Fibroblast of pulmonary artery (primary cell): ENCODE measurements at places on chromosomes 2 and 18.

DNA sequence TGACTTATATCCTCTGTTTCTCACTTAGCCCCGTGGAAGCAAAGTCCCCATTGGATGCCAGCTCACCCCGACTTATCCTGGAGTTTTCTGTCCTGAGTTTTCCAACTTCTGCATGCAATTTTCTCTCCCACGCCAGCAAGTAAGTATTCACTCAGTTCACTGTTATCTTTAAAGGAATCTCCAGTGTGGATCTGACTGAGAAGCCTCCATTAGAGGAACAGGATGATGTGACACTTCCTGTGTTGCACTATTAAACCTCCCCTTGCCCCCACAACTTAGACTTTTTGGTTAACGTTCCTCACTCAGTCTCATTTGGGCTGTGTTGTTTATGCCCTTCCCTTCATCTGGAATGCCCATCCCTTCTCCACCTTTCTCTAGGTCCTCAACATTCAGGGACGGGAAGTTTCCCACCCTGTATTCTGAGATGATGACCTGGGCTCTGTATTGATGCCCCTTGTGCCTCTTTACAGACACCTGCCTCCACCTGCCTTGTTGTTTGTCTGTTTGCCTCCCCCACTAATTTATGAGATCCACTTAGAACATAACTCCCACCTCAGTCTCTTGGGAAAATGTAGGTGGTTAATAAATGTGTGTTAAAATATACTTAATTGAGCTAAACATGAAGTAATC is 536.1 kb upstream of the RAB6C start:
- DNase-seq = no peak

DNA sequence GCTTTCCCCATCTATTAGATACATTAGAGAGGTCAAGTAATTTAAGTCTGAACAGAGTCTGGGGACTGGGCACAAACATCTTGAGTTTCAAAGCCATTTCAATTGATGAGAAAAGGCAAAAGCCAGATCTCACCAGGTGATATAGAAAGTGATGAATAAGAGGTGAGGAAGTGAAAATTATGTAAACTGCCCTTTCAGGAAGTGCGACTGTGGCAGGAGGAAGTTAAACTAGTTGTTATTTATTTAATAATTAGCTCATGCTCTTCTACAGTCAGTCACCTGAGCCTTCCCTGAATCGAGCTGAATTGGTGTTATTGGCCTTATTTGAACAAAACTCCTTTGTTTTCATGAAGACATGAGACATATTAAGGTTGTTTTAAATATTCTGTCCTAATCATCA is 115.1 kb downstream of the CDH20 start:
- DNase-seq = no peak

DNA sequence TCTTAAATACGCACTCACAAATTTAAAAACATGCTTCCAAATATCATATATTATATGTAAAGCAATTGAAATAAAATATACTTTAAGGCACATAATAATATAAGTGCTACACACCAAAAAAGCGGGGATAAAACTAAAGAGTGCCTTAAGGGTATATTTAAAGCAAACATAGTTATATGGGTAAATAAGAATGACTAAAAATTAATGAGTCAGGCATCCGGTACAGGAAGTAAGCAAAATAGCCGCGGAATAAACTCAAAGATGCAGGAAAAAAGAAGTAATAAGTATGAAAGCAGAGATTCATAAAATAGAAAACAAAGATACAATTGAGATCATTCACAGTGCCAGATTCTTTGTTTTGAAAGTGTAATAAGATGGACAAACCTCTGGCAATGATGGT is 503.5 kb upstream of the SOX11 start:
- DNase-seq = no peak

GRCh38 chr18:43571078-43571689 is 293.9 kb upstream of the SYT4 start:
- DNase-seq = peak; percentile 72

DNA sequence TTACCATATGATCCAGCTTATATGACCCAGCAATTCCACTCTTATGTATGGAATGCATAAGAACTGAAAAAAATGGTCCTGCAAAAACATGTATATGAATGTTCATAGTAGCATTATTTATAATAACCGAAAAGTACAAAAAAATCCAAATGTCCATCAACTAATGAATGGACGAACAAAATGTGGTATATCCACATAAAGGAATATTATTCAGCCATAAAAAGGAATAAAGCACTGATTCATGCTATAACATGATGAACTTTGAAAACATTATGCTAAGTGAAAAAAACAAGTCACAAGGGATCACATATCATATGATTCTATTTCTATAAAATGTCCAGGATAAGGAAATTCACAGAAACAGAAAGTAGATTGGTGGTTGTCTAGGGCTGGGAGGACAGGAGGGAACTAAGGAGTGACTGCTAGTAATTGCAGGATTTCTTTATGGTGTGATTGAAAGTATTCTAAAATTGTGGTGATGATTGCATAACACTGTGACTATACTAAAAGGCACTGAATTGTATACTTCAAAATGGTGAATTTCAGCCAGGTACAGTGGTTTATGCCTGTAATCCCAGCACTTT is 10.0 kb upstream of the DIS3L2 start:
- no peak for DNase-seq

DNA sequence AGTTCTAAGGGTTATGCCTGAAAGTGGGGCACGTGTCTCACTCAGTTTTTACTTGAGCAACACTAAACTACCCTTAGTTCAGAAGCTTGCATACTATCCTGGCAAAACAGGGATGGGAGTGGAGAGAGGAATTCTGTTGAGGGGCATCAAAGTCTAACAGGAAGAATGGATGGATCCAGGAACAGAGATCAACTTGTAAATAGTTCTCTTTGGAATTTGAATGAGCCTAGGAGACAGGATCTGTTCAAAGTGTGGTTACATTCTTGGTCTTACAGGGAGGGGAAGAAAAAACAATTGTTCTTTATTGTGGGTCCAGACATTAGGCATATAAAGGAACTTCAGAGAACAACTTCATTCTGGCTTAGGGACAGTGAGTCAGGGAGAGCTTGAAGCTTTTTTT is 560.2 kb downstream of the CNTNAP5 start:
- no peak for DNase-seq

GRCh38 chr18:11688972-11689668 is at the start of gene GNAL:
Gene GNAL, plus strand, starts transcription at chr18:11689264. Its CDS starts 300 bp downstream, at chr18:11689564.
- DNase-seq = peak; percentile 90

GRCh38 chr2:65231121-65231520 is 3.5 kb downstream of the ACTR2 start:
- DNase-seq = peak; percentile 33

- DNase-seq = no peak
Observed at GRCh38 chr2:64412671-64413070, 41.3 kb upstream of the LGALSL start.

- peak; percentile 59 for DNase-seq
Observed at GRCh38 chr2:210199186-210199765, 26.0 kb downstream of the ACADL start.

GRCh38 chr2:198861080-198861479 is 596.7 kb downstream of the SATB2 start:
- DNase-seq = no peak

- no peak for DNase-seq
Observed at GRCh38 chr18:24987303-24988252, 364.4 kb downstream of the ZNF521 start.

GRCh38 chr2:16250056-16250425 is 309.7 kb downstream of the MYCN start:
- no peak for DNase-seq

- peak; percentile 13 for DNase-seq
Observed at GRCh38 chr2:121489911-121490583, 40.6 kb upstream of the RNU4ATAC start.

- peak; percentile 69 for DNase-seq
Observed at GRCh38 chr2:74864728-74865722, 31.1 kb downstream of the HK2 start.

DNA sequence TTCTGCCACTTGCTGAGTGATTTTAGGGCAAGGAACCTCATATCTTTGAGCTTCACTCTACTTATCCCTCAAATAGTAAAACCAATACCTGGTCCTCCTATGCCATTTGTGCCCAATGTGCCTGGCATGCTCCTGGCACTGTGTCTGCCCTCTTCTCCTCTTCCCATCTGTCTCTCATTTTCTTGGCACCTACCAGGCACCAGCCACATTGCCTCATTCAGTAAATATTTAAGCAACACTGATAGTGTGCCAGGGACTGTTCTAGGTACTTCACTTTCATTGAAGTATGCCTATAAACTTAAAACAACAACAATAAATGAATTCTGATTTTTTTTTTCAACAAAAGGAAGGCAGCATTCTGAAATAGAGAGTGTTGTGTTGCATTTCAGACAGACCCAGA is 15.1 kb upstream of the BOD1L2 start:
- no peak for DNase-seq

GRCh38 chr2:237505188-237505939 is 18.3 kb downstream of the MLPH start:
- DNase-seq = no peak

- DNase-seq = no peak
Observed at GRCh38 chr2:12310399-12310798, 406.3 kb upstream of the TRIB2 start.

GRCh38 chr2:317501-318424 is 29.9 kb upstream of the ALKAL2 start:
- peak; percentile 11 for DNase-seq

DNA sequence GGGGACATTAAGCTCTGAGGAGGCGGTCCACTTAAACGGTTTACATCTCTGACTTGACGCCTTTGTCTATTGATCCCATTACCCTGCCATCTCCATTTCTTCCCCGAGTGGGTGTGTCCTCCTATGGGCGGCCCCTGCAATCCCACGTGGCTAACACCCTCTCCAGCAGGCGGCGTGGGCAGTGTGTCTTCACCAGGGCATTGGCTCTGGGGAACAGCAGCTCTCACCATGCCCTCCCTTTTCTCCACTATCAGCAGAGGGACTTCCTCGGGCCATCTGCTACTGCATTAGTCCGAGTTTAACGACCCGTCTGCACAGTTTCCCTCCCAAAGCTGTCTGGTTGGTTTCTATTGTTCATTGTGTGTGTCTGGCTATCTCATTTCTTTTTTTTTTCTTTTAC is 511.9 kb upstream of the NRP2 start:
- no peak for DNase-seq

DNA sequence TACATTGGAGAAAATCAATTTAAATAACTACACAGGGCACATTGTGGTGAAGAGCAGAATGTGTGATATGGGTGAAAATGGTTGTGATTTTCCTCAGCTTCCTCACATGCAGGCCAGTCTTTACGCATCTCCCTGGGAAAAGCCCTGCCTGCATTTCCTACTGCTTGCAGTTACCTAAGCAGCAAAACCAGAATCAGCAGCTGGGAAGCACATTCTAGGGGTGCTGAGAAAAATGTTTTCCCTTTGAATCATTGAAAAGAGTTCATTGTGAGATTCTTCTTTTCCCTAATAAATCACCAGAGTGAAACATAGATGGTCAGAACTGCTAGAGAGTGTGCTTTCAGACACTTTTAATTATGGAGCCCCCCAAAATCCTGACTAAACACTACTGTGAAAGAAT is 656.0 kb downstream of the TDRD15 start:
- DNase-seq = no peak

- peak; percentile 2 for DNase-seq
Observed at GRCh38 chr2:170377500-170378207, 199.7 kb downstream of the MYO3B start.

DNA sequence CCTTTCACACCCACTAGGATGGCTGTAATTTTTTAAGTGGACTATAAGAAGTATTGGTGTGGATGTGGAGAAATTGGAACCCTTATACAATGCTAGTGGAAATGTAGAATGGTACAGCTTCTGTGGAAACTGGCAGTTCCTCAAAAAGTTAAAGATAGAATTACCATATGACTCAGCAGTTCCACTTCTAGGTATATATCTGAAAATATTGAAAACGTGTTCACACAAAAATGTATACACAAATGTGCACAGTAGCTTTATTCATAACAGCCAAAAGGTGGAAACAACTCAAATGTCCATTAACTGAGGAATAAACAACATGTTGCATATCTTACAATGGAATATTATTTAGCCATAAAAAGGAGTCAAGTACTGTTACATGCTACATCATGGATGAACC is 17.7 kb downstream of the TANK start:
- DNase-seq = no peak

GRCh38 chr2:197219636-197220035 is 90.9 kb downstream of the ANKRD44 start:
- DNase-seq = peak; percentile 31

- DNase-seq = peak; percentile 6
Observed at GRCh38 chr2:27582129-27582694, 630 bp upstream of the ZNF512 start.

DNA sequence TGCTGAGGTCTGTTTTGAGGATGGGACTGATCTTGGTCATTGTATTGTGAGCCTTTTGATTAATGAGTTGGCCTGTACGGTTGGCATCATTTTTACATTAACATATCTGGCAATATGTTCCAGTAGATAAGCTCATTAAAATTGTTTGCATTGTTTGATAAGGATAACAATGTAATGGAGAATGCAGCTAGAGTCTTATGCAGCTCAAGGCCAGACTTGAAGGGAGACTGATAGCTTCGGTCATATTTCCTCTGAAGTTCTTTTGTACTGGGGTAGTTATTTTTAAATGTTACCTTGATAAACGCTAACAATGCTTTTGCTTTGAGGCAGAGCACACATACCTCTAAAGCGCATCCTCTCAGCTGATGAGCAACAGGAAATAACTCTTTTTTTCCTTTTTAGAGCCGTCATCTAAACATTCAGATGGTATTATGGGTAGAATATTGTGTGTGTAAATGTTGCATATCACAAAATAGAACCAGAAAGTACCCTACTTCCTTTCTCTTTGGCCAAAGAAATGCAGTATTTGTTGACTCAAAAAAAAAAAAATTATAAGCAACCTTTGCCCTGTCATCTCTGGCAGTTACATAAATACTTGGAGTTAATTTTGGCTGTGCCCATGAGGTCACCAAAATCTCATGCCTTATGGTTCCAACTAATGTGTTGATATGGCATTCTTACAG is 1.3 kb downstream of the MAPRE2 start:
- no peak for DNase-seq

DNA sequence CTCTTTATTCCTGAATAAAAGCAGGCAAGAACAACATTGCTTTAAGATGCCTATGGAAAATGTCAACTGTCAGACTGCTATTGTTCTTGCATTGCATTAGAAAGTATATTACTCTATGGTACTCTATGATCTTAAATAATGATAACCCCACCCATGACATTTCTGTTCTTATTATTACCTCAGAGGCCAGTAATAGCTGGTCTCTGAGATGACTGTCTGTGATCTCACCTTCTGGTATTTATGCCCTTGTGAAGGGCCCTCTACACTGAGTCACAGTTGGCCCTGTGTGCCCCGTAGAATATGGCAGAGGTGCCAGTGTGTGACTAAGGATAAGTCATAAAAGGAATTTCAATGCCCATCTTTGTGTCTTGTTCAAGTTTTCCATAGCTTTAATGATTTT is 61.0 kb downstream of the SPP2 start:
- DNase-seq = no peak

DNA sequence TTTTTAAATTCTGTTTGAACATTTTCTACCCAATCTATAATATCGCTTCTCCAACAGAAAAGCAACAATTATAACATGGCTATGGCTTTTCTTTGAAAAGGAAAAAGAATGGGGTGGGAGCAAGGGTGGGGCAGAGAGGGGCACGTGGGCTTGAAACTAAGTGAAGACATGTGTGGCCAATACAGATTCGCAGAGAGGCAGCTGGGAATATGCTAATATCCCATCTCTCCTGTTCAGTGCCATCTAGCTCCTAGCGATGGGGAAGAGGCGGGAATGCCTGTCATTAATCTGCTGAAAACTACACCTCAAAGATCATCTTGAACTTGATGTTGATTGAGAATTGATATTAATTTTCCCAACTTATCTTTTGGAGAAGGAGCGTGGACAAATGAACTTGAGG is 65.5 kb upstream of the ITGA6 start:
- no peak for DNase-seq

- no peak for DNase-seq
Observed at GRCh38 chr2:79876430-79876829, 363.6 kb downstream of the CTNNA2 start.
